ENCODE measurements at places on chromosomes 11 and 22. TPM values are rescaled to one million over a fixed set of nuclear protein-coding genes. Genes with fewer than 3 reads are reported as not detected.

OR5T1 gene
- polyA plus RNA-seq, result not detected

GRCh38 chr22:22909605-22910271, 22.1 kb downstream of the IGLL5 start:
- H3K36me3 ChIP-seq, result no peaks in the 10 kb centered on the region
- H3K4me3 ChIP-seq, result no peak overlapping the region
- H3K4me1 ChIP-seq, result no peaks in the 10 kb centered on the region
- H3K27me3 ChIP-seq, result no peaks in the 10 kb centered on the region
- DNase-seq, result no peak

DNA sequence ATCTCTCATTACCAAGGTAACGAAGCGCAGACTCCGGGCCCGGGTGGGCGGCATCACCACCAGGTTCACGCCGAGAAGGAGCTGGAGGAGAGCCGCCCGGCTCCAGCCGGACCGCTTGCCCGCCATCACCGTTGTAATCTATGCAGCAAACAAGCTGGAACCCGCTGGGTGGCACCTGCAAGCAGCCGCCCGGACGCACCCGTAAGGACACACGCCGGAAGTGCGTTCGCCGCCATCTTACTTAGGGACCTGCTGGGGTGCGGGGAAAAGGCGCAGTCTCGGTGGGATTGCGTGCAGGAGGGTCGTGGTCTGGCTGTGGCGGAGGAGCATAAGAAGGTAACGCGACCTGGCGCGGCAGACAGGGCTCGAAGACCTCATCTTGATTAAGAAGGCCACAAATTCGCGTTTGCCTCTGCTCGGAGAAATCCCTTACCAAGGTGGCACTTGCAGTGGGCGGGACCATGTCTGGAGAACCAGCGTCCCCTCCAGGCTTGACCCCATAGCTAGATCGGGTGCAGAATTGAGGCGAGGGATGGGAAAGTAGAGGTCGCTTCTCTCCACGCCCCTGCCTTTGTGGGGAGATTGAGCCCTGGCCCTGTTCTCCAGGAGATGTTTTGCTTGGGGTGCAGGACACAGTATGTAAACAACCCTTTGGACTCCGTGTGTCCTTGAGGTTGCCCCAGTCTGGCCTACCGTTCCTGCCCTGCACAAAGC, at the start of gene ACP2:
Gene ACP2, minus strand, starts transcription at position 151 of the 714 bp plus-strand sequence. Its CDS starts 25 bp downstream, at position 126.
- peak; percentile 90 for DNase-seq
- peaks cover 27% of the 10 kb centered on the region for H3K36me3 ChIP-seq
- peaks cover 11% of the 10 kb centered on the region for H3K4me1 ChIP-seq
- no peaks in the 10 kb centered on the region for H3K27me3 ChIP-seq
- peak within 1 kb of the TSS; percentile 93 for H3K4me3 ChIP-seq

DNA sequence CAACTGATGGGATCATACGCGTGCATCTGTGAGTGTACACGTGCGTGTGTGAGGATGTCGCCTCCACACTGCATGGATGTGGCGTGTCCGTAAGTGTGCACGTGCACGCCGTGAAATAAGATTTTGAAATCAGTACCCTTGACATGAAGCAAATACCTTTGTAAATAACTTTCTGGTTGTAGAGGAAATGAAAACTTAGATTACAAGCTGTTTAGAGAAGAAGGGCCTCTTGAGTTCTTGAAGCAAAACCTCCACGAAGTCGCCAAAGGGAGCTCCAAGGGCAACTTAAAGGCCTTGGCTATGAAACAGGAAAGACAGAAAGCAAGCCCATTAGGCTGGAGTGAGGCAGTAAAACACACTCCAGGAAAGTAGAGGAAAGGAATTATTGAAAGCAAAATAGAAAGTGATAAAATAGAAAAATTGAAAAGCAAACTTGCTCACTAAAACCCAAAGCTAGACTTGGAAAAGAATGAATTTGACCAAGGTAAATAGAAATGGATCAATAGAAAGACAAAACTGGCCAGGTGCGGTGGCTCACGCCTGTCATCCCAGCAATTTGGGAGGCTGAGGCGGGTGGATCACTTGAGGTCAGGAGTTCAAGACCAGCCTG, 29.7 kb upstream of the TOLLIP start:
- H3K27ac ChIP-seq, result no peak overlapping the region
- no peak for DNase-seq
- no peaks in the 10 kb centered on the region for H3K36me3 ChIP-seq
- H3K4me1 ChIP-seq, result peaks cover 10% of the 10 kb centered on the region

DNA sequence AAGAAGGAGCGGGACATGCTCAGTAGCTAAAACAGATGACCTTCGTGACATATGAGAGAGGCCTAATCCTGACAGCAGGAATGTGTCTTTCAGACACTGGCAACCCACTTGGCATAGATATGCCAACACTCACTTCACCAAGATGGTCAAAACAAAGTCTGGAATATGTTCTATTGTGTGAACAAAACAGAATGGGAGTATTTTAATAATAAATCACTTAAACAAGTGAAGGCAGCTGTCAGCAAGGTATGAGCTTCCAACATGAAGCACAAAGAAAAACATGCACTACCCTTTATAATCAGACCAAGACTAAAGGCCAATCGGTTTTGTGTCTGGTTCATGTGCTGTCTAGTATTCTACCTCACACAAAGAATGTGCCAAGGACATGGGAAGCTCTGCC, 23.1 kb downstream of the CCDC34 start:
- DNase-seq, result no peak
- no peak overlapping the region for H3K27ac ChIP-seq

DNA sequence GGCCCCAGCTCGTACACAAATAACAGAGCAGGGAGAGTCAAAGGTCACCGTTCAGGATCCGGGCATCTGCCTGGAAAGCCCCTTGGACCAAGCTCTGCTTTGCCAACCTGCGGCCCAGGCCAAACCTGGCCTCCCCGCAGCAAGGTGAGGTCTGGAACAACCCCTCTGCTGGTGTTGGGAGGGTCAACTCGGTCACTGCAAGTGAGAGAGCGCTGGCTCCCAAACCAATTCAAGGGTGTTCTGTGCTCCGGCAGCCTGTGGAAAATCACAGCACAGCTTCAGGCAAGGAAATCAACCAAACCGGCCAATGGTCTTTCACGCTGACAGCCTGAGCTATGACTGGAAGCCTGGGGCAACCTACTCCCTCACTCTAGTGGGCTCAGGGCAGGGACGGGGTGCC, 63.4 kb downstream of the MYH9 start:
- no peak overlapping the region for H3K4me3 ChIP-seq
- H3K27ac ChIP-seq, result peak overlapping the region; percentile 30
- no peaks in the 10 kb centered on the region for H3K27me3 ChIP-seq
- no peak for DNase-seq

DNA sequence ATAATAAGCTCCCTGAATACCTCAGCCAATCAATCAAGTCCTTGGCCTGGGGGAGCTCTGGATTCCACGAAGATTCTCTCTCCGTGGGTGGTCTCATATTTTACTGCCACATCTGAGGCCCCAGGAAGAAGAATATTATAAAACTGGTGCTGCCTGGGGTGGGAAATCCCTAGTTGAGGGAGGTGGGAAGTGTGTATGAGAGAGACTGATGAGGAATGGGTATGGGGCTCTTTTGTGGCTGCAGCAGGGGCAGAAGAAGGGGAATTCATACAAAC, 71.5 kb downstream of the SYN3 start:
- no peaks in the 10 kb centered on the region for H3K4me1 ChIP-seq
- no peak overlapping the region for H3K4me3 ChIP-seq
- no peak overlapping the region for H3K27ac ChIP-seq
- no peak for DNase-seq
- no peaks in the 10 kb centered on the region for H3K27me3 ChIP-seq

TENM4 gene
- not detected for polyA plus RNA-seq

DGCR6 gene
- 0.37 TPM for polyA plus RNA-seq

DNA sequence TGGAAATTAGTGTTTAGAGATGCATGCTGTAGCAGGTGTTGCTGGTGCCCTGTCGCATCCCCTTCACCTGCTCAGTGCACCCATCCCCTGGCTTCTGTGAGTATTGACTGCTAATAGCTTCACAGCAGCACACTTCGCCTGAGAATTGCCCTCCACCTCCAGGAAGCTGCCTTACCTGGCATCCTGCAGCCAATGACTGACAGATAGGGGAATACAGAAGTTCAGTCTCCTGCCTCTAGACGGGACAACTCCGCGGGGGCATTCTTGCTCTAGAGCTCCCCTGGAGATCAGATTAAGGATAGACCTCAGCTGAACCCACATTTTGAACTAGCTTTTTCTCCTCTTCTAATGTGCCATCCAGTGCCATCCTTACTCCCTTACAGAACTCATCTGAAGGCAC, 9.3 kb upstream of the CD3E start:
- H3K27me3 ChIP-seq, result no peaks in the 10 kb centered on the region
- no peak for DNase-seq
- no peaks in the 10 kb centered on the region for H3K36me3 ChIP-seq
- H3K4me3 ChIP-seq, result no peak overlapping the region
- H3K27ac ChIP-seq, result no peak overlapping the region

SMTNL1 gene
- 0.44 TPM for polyA plus RNA-seq

- no peak overlapping the region for H3K27ac ChIP-seq
- DNase-seq, result no peak
- H3K36me3 ChIP-seq, result no peaks in the 10 kb centered on the region
- H3K4me3 ChIP-seq, result no peak overlapping the region
Observed at GRCh38 chr11:9138133-9138453, 46.7 kb upstream of the SCUBE2 start.

MS4A3 gene
- not detected for polyA plus RNA-seq

GRCh38 chr11:95547186-95547585, 242.4 kb downstream of the FAM76B start:
- H3K4me1 ChIP-seq, result peaks cover 33% of the 10 kb centered on the region
- H3K36me3 ChIP-seq, result no peaks in the 10 kb centered on the region
- no peaks in the 10 kb centered on the region for H3K27me3 ChIP-seq
- no peak overlapping the region for H3K27ac ChIP-seq
- no peak overlapping the region for H3K4me3 ChIP-seq

GRCh38 chr11:100105982-100106358, 581.1 kb upstream of the ARHGAP42 start:
- H3K4me3 ChIP-seq, result no peak overlapping the region
- no peaks in the 10 kb centered on the region for H3K27me3 ChIP-seq
- H3K36me3 ChIP-seq, result no peaks in the 10 kb centered on the region
- no peaks in the 10 kb centered on the region for H3K4me1 ChIP-seq

- no peaks in the 10 kb centered on the region for H3K4me1 ChIP-seq
- H3K27ac ChIP-seq, result no peak overlapping the region
- H3K36me3 ChIP-seq, result peaks cover 48% of the 10 kb centered on the region
- no peak for DNase-seq
- H3K4me3 ChIP-seq, result no peak overlapping the region
Observed at GRCh38 chr22:42171946-42172719, 41.5 kb upstream of the CYP2D6 start.

DNA sequence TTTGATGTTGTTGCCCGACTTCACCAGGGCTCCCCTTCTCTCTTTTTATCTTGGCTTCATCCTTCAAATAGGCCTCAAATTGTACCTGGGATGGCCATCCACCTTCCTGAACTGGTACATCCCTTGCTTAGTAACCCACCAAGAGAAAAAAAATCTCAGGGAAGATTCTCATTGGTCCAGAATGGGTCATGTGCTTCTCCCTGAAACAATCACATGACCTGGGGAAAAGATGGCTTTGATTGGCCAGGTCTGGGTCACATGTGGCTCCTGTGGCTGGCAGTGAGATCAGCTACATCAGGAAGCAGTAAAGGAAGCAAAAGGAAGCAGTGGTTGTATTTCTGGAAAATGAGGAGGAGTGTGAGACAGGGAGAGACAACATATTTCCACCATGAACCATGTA, 540.2 kb downstream of the MIAT start:
- no peak overlapping the region for H3K27ac ChIP-seq
- no peaks in the 10 kb centered on the region for H3K36me3 ChIP-seq
- no peaks in the 10 kb centered on the region for H3K4me1 ChIP-seq
- no peak for DNase-seq
- no peak overlapping the region for H3K4me3 ChIP-seq

P2RY6 gene
- not detected for polyA plus RNA-seq

H19 gene
- polyA plus RNA-seq, result not detected

GRCh38 chr11:45146072-45147016, at the start of gene PRDM11:
Gene PRDM11, plus strand, starts transcription at chr11:45146639. Its CDS starts 35,128 bp downstream, at chr11:45181767.
- no peaks in the 10 kb centered on the region for H3K27me3 ChIP-seq
- H3K4me3 ChIP-seq, result peak within 1 kb of the TSS; percentile 81
- H3K27ac ChIP-seq, result peak within 1 kb of the TSS; percentile 79

TIGD3 gene
- 0.75 TPM for polyA plus RNA-seq

KLHL35 gene
- 0.60 TPM for polyA plus RNA-seq

DNA sequence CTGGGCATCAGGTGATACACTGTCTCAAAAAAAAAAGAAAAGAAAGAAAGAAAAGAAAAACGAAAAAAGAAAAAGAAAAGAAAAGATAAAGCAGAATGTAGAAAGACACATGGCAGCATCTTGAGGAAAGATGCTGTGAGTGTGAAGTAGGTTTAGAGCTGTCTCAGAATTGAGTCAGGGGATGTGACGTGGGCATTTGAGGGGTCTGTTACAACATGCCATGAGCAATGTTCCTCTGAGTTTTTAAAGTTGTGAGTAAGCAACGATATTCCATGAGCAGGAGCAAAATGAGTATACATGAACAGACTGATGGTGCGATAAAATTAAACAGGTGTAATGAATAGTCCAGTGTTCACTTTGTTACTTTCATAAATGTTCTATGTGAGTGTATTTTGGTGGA, 11.3 kb upstream of the QSER1 start:
- H3K4me3 ChIP-seq, result no peak overlapping the region
- no peak overlapping the region for H3K27ac ChIP-seq
- no peak for DNase-seq
- H3K27me3 ChIP-seq, result no peaks in the 10 kb centered on the region

DNA sequence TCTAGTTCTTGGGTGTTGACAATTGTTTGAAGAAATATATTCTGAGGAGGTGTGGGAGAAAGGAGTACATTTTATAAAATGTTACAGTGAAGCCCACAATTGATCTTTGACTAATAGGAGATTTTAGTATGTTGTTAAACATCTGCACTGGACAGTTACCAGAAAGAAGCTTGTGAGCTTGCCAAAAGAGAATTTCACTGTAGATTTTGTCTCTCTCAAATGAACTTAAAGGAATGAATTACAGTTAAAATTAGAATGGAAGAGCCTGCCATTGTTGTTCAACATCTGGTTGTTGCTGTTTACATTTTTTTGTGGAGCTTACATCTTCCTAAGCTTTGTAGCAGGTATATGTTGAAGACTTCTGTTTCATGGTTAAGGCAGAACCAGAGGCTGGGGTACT, 620.5 kb upstream of the CCDC179 start:
- DNase-seq, result no peak
- no peaks in the 10 kb centered on the region for H3K4me1 ChIP-seq
- no peaks in the 10 kb centered on the region for H3K36me3 ChIP-seq
- H3K4me3 ChIP-seq, result no peak overlapping the region

GRCh38 chr11:61679296-61679695, 895 bp upstream of the DAGLA start:
- no peak overlapping the region for H3K27ac ChIP-seq
- no peaks in the 10 kb centered on the region for H3K36me3 ChIP-seq
- peaks cover 6% of the 10 kb centered on the region for H3K4me1 ChIP-seq
- no peak for DNase-seq
- no peak overlapping the region for H3K4me3 ChIP-seq
- no peaks in the 10 kb centered on the region for H3K27me3 ChIP-seq

NF2 gene
- 23.1 TPM for polyA plus RNA-seq

GRCh38 chr22:45452565-45453379, 39.3 kb downstream of the RIBC2 start:
- no peaks in the 10 kb centered on the region for H3K27me3 ChIP-seq
- no peaks in the 10 kb centered on the region for H3K36me3 ChIP-seq

TYR gene
- not detected for polyA plus RNA-seq

- H3K4me1 ChIP-seq, result no peaks in the 10 kb centered on the region
- no peak for DNase-seq
- no peaks in the 10 kb centered on the region for H3K36me3 ChIP-seq
Observed at GRCh38 chr11:114279792-114280546, 16.2 kb upstream of the NNMT start.

- peaks cover 9% of the 10 kb centered on the region for H3K4me1 ChIP-seq
- no peak overlapping the region for H3K27ac ChIP-seq
- no peak overlapping the region for H3K4me3 ChIP-seq
- H3K27me3 ChIP-seq, result no peaks in the 10 kb centered on the region
Observed at GRCh38 chr11:76768088-76768908, 14.9 kb upstream of the TSKU start.
